Posterior vena cava (tissue), 2 donors: ENCODE measurements at places on chromosomes 3 and 15. TPM values are rescaled to one million over a fixed set of nuclear protein-coding genes. Genes with fewer than 3 reads are reported as not detected.

FANCD2 gene
- 3.4 TPM for total RNA-seq

DNA sequence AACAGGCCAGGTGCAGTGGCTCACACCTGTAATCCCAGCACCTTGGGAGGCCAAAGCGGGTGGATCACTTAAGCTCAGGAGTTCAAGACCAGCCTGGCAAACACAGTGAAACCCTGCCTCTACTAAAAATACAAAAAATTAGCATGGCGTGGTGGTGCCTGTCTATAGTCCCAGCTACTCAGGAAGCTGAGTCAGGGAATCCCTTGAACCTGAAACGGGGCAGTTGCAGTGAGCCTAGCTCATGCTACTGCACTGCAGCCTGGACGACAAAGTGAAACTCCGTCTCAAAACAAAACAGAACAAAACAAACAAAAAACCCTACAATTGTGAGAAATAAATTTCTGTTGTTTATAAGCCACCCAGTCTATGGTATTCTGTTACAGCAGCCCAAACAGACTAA is 94.7 kb downstream of the PIK3CB start:
- no peak for DNase-seq

DNA sequence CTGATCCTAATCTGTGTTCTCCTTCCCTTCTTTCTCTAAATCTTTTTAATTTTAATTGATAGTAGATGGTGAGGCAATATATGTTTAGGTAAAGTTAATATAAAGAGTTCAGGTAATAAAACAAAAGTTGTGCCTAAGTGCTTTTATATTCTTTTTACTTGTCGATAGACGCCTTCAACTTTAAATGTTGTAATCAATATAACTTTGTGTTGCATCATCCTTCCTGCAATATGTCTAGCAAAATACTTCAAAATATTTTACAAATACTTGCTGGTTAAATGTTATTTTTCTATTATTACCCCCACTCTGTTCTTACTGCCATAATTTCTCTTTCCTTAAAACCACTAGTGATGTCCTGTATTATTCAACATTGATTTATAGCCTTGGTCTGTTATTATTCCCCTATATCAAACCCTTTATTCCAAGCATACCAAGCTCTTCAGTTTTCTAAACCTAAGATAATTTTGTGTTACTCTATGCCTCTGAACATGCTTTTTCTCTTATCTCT is 92.4 kb downstream of the NAALADL2 start:
- DNase-seq, result no peak

RTP3 gene
- not detected for total RNA-seq

FOXB1 gene
- total RNA-seq, result not detected

DNA sequence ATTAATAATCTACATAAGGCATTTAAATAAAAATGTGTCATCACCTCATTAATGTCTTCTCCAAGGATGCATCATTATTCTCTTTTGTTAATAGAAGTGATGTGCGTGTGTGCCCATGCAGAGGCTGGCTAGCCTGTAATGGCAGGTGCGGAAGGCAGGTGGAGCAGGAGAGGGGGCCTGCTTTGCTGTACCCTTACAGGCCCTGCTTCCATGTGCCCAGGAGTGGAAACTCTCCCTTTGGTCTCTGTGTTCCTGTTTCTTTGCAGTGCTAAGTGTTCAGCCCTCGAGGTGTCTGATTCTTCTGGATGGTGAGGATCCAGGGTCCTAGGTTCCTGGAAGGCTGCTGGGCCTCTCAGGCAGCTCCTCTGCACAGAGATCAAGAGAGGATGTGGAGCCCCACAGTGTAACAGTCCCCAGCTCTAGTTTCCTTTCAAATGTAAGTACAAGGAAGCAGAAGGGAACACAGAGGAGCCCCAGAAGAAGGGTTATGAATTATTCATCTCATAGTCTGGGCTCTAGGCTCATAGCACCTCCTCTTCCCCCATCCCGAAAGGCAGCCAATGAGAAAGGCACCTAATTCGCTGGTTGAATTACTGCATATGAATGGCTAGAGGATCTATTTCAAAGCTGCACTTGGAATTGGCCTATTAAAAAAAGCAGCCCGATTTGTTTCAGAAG is 39.2 kb upstream of the AGBL1 start:
- no peak for DNase-seq

SLC9C1 gene
- 1.4 TPM for total RNA-seq

CLDN18 gene
- total RNA-seq, result not detected

GRCh38 chr15:95610945-95611344 is 719.6 kb upstream of the NR2F2 start:
- DNase-seq, result no peak

DNA sequence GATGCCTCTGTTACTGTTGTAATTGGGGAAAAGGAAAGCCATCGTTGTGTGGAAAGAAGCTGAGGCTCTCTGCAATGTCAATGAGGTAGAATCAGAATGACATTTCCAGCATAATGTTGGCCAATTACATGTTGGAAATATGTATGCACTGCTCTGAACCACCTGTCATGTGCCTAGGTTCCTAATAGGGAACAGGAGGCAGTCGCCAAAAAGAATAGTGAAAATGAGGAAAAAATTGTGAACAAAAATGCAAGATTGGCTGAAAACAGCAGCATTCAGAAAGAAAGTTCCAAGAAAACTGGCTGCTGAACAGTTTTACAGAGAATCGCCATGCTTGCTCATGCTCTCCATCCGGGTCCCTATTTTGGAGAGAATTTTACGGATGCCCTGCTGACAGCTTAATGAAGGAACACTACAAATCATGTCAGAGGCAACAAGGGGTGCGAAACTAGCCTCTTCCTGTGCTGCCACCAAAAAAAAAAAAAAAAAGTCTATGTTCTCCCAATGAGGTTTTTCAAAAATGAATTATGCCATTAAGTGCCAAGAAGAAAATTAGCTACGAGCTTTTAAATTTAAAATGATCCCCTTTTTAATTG is 305.9 kb upstream of the ARRDC4 start:
- DNase-seq, result no peak

DNA sequence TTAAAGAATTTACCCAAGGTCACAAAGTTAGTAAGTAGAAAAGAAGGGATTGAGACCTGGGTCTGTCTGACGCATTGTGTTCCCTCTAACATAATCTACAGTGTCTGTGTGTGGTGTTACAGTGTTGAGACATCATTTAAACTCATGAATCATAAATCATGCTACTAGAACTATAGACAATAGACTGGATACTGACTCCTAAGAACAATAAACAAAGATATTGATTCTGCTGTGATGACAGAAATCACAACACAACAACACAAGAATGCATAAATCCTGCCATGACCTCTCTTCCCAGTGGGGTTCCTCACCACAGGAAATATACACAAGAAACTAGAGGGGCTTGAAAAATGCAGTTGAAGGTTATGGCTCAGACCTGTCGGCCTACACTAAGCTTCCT is 44.3 kb downstream of the TRIM69 start:
- DNase-seq, result no peak

DNA sequence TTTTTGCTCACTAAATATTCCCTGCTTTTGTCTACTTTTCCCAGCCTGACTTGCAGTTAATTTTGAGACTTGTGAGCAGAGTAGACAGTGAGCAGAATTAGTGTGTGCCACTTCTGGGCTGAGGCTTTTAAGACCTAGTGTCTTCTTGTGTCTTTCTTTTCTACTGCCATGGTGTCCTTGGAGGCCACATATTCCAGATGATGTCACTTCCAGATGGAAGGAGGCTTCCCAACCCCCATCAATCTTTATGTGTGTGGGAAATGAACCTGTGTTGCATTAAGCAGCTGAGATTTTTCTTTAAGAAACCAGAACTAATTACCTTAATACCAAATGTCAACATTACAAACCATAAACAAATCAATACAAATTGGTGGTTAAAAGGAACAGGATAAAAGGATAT is 774.7 kb upstream of the ROBO1 start:
- no peak for DNase-seq

CD276 gene
- 137 TPM for total RNA-seq

DNA sequence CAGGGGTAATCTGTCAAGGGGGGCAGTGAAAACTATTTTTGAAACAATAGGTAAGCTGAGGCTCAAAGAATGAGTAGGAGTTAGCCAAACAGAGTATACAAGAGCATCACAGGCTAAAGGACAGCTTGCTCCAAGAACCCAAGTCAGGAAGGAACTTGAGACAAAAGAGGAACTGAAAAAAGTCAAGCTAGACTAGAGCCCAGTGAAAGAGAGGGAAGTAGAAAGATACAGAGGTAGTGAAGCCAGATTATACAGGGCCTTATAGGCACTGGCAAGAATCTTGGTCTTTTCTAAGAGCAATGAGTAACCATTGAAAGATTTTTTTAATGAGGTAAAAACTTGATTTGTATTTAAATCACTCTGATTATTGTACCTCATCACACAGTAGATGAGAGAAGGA is 69.9 kb downstream of the FILIP1L start:
- DNase-seq, result no peak

- no peak for DNase-seq
These were observed 23.7 kb downstream of the PPP2R3A start for GRCh38 chr3:135989242-135989641.

GRCh38 chr3:70982700-70983140 is 600.8 kb downstream of the FOXP1 start:
- peak; percentile 82 for DNase-seq

DNA sequence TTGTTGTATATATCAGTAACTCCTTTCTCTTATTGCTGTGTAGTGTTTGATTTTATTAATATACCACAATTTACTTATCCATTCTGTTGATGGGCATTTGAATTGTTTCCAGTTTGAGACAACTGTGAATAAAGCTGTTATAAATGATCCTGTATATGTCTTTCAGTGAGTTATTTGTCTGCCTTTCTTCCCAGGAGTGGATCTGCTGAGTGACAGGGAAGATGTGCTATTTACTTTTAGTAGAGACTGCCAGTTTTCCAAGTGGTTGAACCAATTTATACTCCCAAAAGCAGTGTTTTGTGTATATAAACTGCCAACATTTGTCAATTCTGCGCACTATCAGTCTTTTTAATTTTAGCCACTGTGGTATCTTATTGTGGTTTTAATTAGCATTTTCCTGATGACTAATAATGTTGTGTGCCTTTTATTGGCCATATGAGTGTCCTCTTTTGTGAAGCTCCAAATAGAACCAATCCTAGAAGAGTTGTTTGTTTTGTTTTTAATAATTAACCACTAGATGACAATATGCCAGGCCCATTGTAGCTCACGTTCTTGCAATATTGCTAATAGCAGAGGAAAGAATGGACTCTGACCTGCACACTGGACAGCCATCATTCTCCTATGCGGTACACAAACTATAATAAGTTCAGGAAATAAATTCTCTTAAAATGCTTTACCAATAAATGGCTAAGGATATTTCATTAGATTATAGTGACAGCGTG is 25.3 kb downstream of the TRANK1 start:
- DNase-seq, result no peak

DNA sequence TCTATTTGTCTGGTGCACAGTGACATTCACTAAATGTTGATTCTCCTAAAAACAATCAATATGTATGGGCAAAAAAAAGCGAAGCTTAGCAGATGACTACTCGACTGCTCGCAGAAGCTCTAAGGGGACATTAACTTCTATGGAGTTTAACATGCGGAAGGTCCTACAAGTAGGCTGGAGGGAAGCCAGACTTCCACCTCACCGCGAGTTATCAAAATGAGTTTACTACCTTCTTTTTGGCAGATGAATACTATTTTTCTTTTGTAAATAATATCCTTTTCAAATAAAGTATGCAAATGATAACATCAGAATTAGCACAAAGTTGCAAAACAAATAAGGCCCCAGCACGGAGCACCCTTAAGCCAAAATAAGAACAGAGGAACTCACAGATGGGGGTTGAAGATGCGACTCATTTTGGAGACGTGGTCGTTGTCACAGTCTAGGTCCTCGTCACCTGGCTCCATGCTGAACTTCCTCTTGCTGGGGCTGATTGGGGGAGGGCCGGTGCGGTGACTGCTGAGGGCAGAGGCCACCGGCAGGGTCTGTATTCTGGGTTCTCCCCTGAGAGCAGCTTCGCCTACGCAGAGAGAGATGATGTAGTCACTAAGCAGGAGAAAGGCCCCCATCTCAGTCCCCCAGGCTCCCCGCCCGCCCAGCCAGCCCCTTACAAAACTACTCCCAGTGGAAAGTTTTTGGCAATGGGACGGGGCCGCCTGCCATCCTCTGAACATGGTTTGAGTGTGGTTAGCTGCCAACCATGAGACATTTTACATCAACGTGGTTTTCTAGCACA is 42.1 kb downstream of the VGLL4 start:
- peak; percentile 89 for DNase-seq

GRCh38 chr15:29903785-29904464 is 81.7 kb upstream of the TJP1 start:
- no peak for DNase-seq

GRCh38 chr3:111285694-111286093 is 214.1 kb downstream of the NECTIN3 start:
- no peak for DNase-seq

DNA sequence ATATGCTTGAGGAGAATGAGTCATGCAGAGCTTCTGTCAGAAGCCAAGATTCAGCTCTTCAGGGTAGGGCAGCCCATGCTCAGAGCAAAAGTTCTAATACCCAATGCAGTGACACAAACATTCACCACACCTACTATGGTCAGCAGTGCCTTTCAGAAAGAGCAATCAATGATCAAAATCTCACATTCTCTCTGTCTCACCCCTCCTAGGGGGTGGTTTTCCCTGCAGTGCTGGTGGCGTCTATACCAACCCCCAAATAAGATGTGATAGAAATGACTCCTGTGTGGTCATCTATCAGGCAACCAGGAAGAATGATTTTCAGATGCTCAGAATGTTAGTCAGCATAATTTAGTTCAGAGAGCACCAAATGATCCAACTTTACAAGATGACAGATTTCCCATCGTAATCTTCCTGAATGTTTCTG is 385.3 kb downstream of the NTRK3 start:
- no peak for DNase-seq

SV2B gene
- total RNA-seq, result 3.4 TPM

PLA2G4E gene
- not detected for total RNA-seq

IQCF2 gene
- total RNA-seq, result not detected

- DNase-seq, result no peak
These were observed 290.1 kb upstream of the CHRM5 start for GRCh38 chr15:33678176-33678575.

DNA sequence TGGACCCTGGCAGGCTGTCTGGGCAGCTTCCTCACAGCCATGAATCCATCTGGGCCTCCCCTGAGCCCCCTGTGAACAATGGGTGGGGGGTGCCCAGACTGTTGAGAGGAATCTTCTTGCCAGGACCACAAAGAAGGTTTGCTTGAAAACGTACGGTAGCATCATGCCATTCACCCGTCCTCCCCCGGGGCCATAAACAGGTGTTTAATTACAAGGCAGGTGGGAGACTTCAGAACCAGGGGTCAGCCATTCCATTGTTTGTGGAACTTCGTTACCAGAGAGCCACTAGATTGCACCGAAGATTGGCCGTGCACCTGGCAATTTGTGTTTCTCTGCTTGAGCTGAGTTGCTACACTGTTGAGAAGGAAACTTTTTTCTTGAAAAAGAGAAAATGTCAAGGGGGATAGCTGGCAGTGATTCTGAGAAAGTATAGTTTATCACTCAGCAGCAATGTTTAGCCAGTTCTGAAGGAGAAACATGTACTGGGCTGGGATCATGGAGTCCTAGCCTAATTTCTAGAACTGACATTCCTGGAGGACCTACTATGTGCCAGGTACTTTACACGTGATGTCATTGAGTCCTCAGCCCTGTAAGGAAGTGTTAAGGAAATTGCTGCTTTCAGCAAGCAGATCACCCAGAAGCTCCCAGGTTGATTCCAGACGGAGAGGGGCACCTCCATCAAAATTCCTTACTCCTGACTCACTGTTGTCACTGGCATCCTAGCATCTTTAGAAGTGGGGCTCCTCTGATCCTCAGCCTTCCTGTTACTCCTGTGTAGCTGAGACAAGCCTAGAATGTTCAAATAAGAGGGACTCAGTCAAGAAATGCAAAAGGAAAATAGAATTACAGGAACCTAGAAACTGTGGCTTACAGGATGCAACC is 103.8 kb upstream of the UBE2E1 start:
- no peak for DNase-seq

- DNase-seq, result no peak
These were observed 14.4 kb upstream of the WNT7A start for GRCh38 chr3:13894096-13894806.
